ENCODE measurements at places on chromosomes 12 and 14.
A peak's percentile ranks its signal among the peaks of the same experiment; 100 is the strongest.

DNA sequence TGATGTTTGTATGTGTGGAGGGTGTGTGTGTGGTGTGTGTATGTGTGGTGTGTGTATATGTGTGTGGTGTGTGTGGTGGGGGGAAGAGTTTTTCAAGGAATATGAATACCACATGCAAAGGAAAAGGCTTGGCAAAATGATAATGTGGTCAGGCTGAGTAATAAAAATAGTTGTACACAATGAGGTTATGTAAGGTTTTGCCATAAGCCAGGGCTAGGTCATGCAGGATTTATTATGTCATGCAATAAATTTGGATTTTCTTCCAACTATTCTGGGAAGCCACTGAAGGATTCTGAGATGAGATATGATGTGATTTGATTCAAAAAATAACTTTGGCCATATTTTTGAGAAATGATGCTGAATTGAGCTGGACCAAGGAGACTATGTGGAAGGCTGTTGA is 1191.6 kb upstream of the SEL1L start:
- no peak for DNase-seq

DNA sequence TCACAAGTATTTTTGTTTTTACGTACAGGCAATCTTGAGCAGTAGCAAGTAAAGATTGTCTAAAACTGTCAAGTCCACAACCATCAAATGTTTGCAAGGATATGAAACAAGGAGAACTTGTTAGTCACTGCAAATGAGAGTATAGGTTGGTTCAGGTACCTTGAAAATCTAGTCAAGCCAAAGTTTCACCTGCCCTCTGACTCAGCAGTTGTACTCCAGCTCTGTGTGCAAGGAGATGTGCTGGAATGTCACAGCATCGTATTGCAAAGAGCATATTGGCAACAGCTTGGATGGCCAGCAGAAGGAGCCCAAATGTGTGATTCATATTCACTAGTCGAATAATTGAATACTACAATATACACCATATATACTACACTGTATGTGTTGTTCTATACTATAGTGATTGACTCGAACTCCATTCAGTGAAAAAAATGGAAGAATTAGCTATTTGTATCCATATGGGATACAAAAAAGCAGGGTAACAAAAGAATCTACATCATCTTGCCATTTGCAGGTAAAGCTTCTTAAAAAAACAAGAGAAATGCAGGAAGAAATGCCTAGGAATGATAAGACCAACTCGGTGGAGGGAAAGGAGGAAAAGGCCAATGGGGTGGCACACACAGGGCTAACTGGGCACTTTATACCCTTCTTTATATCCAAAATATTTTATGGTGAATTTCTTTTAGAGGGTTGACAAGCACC is 44.0 kb downstream of the EID3 start:
- DNase-seq: no peak

DNA sequence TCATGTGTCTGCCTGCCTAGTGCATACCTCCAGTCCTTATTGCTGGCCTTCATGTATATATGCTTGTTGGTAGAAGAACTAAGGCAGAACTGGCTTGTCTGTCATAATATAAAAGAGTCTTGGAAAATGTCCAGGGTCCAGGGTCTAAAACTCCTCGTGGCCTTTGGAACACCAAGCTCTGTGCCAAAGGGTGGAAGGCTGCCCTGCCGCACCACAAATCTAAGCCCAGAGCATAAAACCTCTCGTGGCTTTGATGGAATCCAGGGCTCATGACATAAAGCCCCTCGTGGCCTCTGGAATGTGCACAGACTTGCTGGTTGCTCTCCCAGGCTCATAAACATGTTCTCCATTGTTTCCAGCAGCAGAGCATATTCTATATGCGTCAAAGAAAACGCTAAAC is 107.9 kb downstream of the BBS10 start:
- no peak for DNase-seq

DNA sequence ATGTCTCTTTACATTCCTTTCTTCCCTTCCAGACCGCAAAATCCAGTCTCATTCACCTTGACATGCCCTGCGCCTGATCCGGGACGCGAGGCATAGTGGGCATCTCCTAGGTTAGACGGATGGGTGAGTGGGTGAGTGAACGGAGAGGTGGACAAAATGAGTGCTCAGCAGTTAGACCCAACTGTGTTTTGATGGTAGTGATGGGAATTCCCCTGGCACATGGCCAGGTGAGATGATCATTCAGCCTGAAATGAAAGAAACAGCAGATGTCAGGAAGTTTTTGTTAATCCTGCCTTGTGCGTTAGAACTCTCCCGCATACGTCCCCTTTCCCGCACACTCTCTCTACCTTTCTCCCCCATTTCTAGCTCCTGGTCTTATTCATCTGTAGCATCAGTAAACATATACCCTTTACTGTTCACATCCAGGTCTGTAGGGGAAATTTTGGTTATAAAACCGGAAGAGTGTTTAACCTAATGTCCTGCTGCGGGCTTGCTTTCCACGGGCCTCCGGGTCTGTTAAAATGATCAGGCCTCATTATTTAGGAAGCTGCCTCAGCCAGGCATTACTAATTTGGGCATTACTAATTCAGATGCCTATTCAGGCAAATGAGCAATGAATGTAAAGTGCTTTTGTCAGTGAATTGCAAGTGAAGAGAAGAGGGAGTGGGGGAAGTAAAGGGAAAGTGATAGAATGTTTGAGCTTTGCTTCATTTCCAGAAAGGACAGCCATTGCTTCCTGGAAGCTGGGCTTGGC is 172.8 kb downstream of the ETV6 start:
- no peak for DNase-seq

DNA sequence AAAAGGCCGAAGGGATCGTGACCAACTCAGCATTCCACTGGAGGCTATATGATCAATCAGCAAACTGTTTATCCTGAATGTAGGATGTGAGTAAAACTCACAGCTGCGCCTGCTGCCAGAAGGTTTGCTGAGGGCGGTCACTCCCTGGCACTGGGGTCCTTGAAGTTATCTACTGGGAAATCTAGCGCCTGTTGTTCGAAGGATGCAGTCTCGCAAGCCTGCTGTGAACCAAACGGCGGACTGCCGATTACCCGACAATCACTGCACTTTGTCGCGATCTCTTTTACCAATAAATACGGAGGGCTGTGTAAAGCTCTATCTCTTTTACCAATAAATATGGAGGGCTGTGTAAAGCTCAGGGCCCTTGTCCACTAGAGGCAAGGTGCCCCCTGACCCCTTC is 12.9 kb downstream of the DDX51 start:
- DNase-seq: no peak

GRCh38 chr12:3604748-3605586 is 114.0 kb downstream of the PRMT8 start:
- DNase-seq: peak; percentile 23

- DNase-seq: no peak
Measured at GRCh38 chr12:111037047-111037446, 116.7 kb upstream of the MYL2 start.

- DNase-seq: peak; percentile 71
Measured at GRCh38 chr12:120598674-120599463, 17.7 kb upstream of the POP5 start.

- DNase-seq: no peak
Measured at GRCh38 chr12:64077922-64078321, 144.2 kb downstream of the KICS2 start.

- DNase-seq: no peak
Measured at GRCh38 chr12:105041186-105041585, 43.1 kb downstream of the ALDH1L2 start.

DNA sequence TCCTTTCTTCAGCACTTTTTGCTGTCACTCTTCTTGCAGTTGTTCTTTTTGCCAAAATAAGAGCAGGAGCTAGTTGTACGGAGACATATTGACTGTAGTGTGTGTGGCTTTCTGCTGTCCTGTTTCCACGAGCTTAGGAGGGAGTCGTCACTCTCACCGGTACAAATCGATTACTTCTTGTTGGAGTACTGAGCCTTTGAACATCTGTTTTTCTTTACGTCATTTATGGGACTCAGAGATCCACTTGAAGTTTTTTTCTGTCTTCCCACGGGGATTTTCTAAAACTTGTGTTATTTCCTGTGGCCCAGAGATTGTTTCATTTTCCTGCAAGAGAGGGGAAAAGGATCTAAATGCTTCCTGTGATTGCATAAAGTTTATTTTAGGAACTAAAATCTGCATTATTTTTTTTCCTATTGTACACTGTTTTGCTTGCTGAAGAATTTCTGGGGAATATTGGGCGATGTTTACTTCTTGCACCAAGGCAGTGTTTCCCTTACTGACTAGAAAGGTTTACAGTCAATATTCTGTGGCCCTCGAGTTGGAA is 199.8 kb upstream of the ARHGAP5 start:
- DNase-seq: peak; percentile 7

DNA sequence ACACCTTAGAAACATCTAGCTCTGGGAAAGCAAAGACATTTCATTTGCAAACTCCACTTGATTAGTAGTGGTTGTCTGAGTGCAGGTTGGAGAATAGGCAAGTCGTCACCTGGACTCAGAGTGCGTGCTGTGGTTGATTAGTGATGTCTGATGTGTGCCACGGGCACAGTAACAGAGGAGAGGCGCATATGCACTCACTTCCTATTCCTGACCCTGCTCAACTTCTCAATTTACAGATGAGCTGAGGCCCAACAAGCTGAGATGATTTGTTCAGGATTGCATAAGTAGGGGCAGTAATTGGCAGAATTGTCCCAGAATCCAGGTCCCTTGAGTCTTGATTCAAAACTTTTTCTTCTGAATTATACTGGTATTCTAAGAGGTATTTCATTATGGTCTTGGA is 44.9 kb downstream of the ADCK1 start:
- peak; percentile 13 for DNase-seq

DNA sequence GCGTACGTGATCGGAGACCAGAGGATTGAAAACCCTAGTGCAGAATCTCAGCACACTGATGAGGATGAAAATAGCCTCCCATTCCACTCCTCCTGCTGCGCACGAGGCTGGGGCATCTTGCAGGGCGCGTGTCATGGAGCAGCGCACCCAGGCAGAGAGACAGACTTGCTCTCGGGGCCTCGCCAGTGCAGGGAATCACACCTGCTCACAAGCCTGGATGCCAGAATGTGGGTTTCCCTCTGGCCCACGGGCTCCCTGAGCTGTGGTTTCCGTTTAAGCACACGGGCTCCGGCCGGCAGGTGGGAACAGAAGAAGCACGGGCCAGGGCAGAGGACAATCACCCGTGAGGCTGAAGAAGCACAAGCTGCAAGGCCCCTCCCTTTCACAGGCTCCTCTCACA is 2.0 kb downstream of the FGF6 start:
- no peak for DNase-seq

- no peak for DNase-seq
Measured at GRCh38 chr14:70239802-70240201, 51.1 kb upstream of the SLC8A3 start.

- no peak for DNase-seq
Measured at GRCh38 chr12:102480406-102480805, at the start of gene IGF1. TSS of gene IGF1 (minus strand) at chr12:102480563. CDS start at chr12:102480381, 182 bp downstream.

- peak; percentile 35 for DNase-seq
Measured at GRCh38 chr12:63103494-63104131, 47.4 kb downstream of the AVPR1A start.

DNA sequence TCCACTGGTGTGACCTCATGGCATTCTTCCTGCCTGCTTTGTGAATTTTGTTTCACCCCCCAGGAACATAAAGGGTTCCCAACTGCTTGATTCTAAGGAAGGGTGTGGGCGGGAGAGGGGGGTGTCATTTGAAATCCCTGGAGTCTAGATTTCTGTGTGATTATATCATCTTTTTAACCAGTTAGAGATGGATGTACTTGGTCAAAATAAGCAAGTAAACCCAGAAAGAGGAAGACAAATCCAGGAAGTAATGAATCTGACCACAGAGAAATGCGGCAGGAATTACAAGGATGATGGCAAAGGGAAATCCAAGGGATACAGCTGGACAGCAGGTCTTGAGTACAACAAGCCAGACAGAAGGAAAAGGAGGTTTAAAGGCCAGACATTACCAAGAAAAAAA is 38.9 kb downstream of the DMAC2L start:
- DNase-seq: peak; percentile 19

DNA sequence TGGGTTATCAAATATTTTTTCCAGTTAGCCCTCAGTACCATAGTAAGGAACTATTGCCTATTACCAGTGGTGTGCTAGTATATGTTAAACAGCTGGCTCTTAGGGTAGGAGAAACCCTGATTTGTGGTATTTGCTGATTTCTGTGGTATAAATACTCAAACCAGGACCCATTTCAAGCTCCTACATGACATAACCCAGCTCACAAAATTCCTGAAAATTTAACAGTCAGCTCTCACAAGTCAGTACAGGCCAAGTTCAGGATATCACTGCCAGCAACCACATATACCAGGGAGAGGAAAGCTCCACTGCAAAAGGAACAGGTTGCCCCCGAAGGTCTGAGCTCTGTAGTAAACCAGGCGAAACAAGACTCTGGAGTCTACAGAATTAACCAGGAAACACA is 315.3 kb downstream of the NOVA1 start:
- no peak for DNase-seq

- DNase-seq: no peak
Measured at GRCh38 chr14:80077262-80077661, 134.0 kb downstream of the DIO2 start.

GRCh38 chr14:54935958-54936357 is 33.3 kb upstream of the GCH1 start:
- no peak for DNase-seq

DNA sequence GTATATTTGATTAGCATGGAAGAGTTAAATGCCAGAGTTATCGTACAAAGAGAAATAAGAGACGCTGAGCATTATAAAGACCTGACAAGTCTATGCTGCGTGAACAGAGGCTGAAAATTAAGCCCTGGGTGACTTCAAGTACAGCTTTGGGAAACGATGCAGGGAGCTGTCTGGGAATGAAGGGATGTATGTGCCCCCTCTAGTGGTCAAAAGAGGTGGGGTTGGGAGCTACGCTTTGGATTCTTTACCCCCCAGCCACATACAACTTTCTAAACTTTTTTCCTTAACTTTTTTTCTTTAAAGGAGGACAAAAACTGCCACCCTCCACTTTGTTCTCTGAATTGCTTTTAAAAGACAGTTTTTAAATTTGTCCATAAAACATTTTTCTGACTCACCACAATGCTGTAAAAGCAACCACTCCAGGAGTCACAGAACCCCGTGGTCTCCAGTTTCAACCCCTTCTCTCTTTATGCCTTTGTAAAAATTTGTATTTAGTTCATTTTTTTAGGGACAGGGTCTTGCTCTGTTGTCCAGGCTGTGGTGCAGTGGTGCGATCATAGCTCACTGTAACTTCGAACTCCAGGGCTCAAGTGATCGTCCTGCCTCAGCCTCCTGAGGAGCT is 59.4 kb downstream of the ZNF664 start:
- DNase-seq: peak; percentile 75

- DNase-seq: no peak
Measured at GRCh38 chr12:49066120-49066519, 3.7 kb downstream of the RHEBL1 start.

GRCh38 chr12:100864366-100864765 is 69.8 kb downstream of the ANO4 start:
- peak; percentile 2 for DNase-seq

DNA sequence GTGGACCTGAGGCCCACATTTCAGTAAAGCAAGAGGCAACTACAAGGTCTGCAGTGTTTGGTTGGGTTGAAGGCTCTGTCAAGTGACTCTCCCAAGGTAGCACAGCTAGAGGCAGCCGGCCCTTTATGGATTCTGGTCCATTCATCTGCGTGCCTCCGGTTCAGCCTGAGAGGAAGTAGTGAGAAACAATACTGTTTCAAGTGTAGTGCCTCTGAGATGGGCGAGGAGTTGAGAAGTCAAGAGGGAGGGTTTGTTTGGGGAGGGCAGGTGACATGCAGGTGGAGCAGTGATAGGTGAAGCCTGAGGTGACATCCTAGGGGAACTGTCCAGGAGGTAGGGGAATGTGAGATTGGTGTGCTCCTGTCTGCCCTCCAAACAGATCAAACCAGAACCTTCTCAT is 933.5 kb downstream of the VRK1 start:
- DNase-seq: no peak
